ENCODE measurements at places on chromosomes 4 and X.

DNA sequence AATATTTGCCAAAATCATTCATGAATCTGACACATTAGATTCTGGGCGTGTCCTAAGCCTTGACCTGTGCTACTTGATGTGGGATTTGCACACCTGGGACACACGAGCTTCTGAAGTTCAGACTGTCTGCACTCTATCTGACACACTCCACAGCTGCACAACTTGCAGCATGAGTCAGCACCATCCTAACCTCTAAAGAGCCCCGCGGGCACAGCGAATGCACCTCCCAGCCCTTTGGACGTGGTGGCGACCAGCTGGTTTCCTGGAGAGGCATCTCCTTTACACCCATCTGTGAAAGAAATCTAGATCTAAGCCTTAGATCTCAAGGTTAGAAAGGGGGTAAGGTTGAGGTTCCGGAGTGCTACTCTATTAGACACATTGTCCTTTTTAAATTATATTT is 69.2 kb downstream of the SORBS2 start:
- DNase-seq = peak; percentile 52

DNA sequence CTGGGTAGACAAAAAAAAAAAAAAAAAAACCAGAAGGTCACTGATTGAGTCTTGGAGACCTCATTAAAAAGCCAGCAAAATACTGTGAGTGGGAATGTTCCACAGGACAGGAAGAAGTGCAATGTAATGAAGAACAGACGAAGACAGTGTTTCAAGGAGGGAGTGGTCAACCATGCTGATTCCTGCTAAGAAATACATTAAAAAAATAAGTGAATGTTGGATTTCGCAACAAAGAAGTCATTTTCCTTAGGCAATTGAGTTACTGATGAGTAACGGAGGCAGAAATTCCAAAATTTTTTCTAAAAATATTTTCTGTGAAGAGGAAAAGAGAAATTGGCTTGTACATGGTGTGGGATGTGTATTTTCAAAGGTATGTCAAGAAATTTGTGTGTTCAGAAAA is 94.3 kb upstream of the FAM47B start:
- DNase-seq = no peak

- DNase-seq = no peak
Measured at GRCh38 chrX:105117621-105118020, 102.9 kb downstream of the TEX13A start.

GRCh38 chr4:69489856-69490255 is 5.8 kb downstream of the UGT2B4 start:
- DNase-seq = no peak

DNA sequence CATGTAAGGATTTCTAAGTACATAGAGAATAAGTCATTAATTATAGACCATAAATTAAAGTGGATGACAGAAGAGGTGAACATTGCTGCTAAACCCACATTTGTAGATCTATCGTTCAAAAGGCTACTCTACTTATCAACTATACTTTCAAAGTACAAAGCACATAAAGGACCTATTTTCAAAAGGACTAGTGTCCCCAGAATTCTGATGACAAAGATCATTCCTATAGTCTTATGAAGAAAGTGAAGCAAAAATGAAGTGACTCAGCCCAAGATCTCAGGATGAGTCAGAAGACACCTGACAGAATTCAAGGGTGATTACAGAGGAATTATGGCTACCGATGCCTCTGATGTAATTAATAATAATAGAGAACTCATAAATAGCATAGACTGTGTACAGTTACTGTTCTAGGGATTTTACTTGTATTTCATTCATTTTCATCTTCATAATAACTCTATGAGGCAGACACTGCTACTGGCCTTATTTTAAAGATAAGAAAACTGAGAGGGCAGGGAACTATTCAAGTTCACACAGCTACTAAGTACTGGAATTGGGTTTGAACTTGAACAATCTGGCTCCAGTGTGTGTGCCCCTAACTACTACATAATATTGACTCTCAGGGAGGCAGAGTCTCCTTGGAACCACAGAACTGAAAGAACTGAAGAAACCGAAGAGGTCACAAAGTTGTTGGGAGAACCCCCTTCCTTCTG is 17.1 kb downstream of the USP46 start:
- peak; percentile 67 for DNase-seq

DNA sequence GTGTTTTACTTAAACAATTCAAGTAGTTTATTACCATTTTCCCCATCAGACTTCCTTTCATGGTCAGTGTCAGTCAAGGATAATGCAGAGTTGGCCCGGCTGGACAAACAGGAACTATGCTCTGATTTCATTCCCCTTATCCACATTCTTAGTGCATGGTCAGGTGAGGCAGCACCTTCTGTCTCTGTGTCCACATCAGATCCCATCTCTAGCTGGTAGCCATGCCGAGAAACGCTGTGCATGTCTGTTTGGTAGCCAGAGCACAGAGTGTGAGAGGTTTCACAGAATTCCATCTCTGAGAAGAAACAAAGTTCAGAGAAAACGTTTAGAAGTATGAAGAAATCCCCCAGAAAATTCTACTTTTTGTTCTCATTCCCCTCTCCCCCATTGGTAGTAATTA is 423.7 kb upstream of the TEX13C start:
- no peak for DNase-seq

- DNase-seq = no peak
Measured at GRCh38 chrX:22056235-22056634, 24.1 kb downstream of the PHEX start.
